ENCODE measurements at places on chromosomes 4 and X. TPM values are rescaled to one million over a fixed set of nuclear protein-coding genes. Genes with fewer than 3 reads are reported as not detected.

PPBP gene
- not detected for polyA plus RNA-seq

NIPAL1 gene
- 0.86 TPM for polyA plus RNA-seq

NLRP2B gene
- polyA plus RNA-seq, result not detected

FABP2 gene
- not detected for polyA plus RNA-seq

ERCC6L gene
- polyA plus RNA-seq, result 0.49 TPM

MAPK10 gene
- not detected for polyA plus RNA-seq

CENPU gene
- 1.9 TPM for polyA plus RNA-seq

ACOX3 gene
- polyA plus RNA-seq, result 19.1 TPM

COX18 gene
- 6.9 TPM for polyA plus RNA-seq

SMIM10L2A gene
- polyA plus RNA-seq, result 0.19 TPM

PLXNB3 gene
- not detected for polyA plus RNA-seq

UGT2A1 gene
- not detected for polyA plus RNA-seq

UGT2B15 gene
- polyA plus RNA-seq, result not detected

SEC24D gene
- polyA plus RNA-seq, result 11.5 TPM

SPANXN5 gene
- not detected for polyA plus RNA-seq

EPGN gene
- polyA plus RNA-seq, result 0.29 TPM

TRPC5OS gene
- not detected for polyA plus RNA-seq

HAUS7 gene
- 20.7 TPM for polyA plus RNA-seq

ZFP42 gene
- not detected for polyA plus RNA-seq

CXCR3 gene
- polyA plus RNA-seq, result 0.84 TPM

ABCG2 gene
- 0.26 TPM for polyA plus RNA-seq

MTM1 gene
- polyA plus RNA-seq, result 11.9 TPM

NAP1L3 gene
- 4.4 TPM for polyA plus RNA-seq

MFAP3L gene
- 0.23 TPM for polyA plus RNA-seq

ETDB gene
- polyA plus RNA-seq, result not detected

SLIT2 gene
- not detected for polyA plus RNA-seq

KLHL4 gene
- polyA plus RNA-seq, result 0.02 TPM

PRDM8 gene
- polyA plus RNA-seq, result 1.3 TPM

NSUN7 gene
- polyA plus RNA-seq, result not detected

CT45A3 gene
- polyA plus RNA-seq, result not detected

TXLNG gene
- polyA plus RNA-seq, result 16.0 TPM

LINC00632 gene
- polyA plus RNA-seq, result 0.28 TPM

EXOC1L gene
- not detected for polyA plus RNA-seq

LRPAP1 gene
- 126 TPM for polyA plus RNA-seq

TRAPPC11 gene
- polyA plus RNA-seq, result 20.1 TPM

GPRIN3 gene
- polyA plus RNA-seq, result 8.1 TPM

ADGRG4 gene
- not detected for polyA plus RNA-seq

PCDH7 gene
- polyA plus RNA-seq, result not detected
